GM13976 (cell line): ENCODE measurements at places on chromosomes 2 and 18.

GRCh38 chr2:204824751-204825453, 279.6 kb downstream of the PARD3B start:
- no peak for DNase-seq

- DNase-seq, result no peak
Measured at GRCh38 chr2:176094349-176094748, 1.8 kb downstream of the HOXD13 start.

DNA sequence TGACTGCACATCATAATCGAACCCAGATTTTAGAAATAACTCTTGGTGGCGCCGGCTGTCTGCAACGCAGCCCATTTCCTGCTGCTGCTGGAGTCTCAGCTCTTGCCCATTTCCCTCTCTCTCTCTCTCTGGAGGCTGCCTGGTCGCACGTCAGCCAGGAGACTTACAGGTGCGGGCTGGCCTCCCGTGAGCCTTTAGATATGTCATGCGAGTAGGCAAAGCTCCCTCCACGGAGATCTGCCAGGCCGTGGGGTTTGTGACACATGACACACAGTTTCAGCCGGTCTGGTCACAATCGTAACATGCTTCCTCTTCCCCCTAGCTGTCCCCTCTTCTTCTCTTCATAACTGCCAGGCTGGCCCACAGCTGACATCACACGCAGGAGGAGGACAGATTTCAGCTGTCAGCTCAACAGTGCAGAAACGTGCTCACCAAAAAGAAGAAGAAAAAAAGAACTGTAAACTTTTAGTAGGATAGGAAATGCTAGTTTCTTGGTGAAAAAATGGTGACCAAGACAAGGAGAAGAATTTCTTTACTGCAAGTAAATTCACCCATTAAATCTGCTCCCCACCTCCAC, 489.3 kb downstream of the ZNF516 start:
- no peak for DNase-seq

GRCh38 chr2:96115631-96116423, 544 bp downstream of the ADRA2B start:
- no peak for DNase-seq
